ENCODE measurements at places on chromosomes 12 and 14.

GRCh38 chr14:64943556-64943955 is 1.0 kb upstream of the GPX2 start:
- no peak for DNase-seq

GRCh38 chr12:123854918-123855317 is 92.8 kb downstream of the DNAH10 start:
- DNase-seq, result no peak

DNA sequence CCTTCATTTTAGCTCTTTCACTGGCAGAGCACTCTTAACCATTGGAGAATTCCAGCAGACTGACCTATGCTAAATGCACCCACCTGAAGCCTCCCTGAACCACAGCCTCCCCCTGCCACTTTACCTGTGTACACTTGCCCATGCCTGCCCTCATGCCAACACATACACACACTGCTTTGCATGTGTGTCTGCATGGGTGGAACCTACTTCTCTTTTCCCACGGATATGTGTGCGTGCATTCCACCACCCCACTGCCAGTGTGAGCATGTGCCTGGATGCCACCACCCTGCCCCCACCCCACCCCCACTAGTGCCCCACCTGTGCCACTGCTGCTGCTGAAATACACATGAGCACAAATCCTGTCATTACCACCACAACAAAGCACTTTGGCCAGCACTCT is 49.5 kb upstream of the EEA1 start:
- DNase-seq, result no peak

GRCh38 chr12:67422081-67422480 is 152.9 kb downstream of the CAND1 start:
- DNase-seq, result no peak

- no peak for DNase-seq
These were observed 163.8 kb downstream of the RPL10L start for GRCh38 chr14:46487582-46488350.

GRCh38 chr12:59559696-59560095 is 36.1 kb upstream of the SLC16A7 start:
- DNase-seq, result no peak

- no peak for DNase-seq
These were observed 12.7 kb downstream of the PPP2R5C start for GRCh38 chr14:101774006-101774795.

DNA sequence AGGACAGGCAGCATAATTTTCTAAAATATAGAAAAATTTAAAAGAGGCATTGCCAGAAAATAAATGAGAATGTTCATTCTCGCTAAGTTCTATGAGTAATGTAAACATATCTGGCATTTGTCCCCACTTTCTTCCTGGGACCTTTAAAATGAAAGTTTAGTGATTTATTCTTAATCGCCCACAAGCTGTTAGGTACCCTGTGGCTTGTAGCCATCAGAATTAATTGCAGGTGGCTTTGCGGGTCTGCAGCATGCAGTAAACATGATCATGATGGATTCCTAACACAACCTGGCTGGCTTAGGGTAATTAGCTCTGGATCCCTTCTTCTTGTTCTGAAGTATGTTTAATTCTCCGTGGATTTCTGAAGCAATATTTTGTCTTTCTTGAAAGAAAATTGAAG is 103.5 kb upstream of the FRMD6 start:
- no peak for DNase-seq

DNA sequence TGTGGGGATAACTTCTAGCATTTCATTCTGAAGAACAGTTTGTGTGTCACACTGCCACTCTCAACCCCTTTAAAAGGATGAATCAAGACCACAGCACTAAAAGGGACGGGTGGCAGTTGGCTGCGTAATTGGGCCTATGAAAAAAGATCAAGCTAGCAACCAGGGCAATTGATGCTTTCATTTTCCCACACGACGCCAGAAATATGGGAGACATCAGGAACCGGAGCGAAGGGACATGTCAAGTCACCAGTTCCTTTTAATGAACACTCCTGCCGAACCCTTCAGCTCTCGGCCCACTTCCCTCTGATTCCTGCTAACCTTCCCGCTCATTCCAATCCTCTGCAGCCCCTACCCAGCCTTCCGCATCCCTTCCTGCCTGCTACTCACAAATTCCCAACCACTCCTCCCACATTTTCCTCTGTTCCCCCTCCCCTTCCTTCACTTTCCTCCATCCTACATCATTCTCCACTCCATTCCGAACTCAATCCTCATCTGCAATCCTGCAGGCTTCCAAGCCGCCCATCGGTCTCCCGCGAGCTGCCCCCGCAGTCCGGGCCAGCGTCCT is 753 bp downstream of the CSRNP2 start:
- DNase-seq, result peak; percentile 38

GRCh38 chr14:101851736-101852405 is 90.4 kb downstream of the PPP2R5C start:
- DNase-seq, result no peak

- DNase-seq, result no peak
These were observed 118.0 kb downstream of the KTN1 start for GRCh38 chr14:55698051-55698450.

DNA sequence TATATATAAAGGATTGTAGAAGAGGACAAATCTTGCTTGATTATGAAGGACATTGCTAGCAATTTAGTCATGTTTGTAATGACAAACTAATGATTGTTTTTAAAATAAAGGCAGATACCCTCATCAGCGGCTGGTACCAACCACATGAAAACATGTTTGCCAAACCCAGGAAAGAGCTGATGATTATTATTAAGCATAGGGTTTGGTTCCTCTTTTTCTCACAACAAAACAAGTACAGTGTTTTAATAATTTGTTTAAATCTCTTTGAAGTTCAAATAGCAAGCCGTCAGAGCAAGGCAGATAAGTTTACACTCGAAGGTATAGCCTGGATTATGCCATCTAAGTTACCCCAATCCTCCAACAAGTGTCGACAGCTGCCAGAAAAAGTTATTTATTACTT is 5.3 kb upstream of the SINHCAF start:
- DNase-seq, result no peak

DNA sequence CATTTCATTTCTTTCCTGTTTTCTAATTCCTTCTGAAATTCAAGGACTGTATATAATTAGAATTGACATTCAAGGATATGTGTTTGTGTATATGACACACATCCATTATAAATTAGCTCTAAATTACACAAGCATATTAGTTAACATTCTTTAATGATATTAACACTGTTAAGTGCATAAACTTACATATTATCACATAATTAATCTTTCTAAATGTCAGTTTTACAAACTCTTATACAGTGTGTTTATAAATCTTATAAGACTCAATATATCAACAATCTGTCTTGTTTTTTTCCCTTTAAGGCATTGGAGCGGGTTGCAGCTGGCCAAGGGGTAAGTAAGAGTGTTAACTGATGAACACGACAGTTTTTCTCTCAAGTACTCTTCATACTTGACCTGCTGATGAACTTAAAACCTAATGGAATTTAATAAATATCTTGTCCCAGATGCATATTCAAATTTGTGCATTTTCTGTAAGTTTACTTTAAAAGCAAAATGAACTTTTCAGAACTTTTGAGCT is 76.1 kb downstream of the METTL25 start:
- DNase-seq, result no peak

- DNase-seq, result no peak
These were observed 352.0 kb downstream of the FLRT2 start for GRCh38 chr14:85881935-85882334.

- DNase-seq, result no peak
These were observed 508.2 kb upstream of the ATP2B1 start for GRCh38 chr12:90216815-90217214.

DNA sequence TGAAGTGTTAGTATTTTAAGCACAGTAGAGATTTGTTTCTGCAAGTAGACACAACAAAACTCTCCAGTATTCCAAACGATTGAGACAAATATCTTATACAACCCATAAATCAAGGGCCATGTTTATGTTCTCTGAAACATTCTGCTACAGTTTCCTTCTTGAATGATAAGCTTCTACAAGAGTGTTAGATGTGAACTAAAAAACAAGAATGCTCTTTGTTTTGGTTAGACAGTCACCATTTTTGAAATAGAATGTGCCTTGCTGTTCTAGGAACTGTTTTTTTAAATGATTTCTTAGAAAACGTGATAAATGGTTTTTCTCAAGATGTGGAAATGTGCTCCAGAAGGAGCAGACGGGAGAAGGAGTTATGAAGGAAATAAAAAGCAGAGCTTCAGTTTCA is 1656.3 kb upstream of the FLRT2 start:
- no peak for DNase-seq

DNA sequence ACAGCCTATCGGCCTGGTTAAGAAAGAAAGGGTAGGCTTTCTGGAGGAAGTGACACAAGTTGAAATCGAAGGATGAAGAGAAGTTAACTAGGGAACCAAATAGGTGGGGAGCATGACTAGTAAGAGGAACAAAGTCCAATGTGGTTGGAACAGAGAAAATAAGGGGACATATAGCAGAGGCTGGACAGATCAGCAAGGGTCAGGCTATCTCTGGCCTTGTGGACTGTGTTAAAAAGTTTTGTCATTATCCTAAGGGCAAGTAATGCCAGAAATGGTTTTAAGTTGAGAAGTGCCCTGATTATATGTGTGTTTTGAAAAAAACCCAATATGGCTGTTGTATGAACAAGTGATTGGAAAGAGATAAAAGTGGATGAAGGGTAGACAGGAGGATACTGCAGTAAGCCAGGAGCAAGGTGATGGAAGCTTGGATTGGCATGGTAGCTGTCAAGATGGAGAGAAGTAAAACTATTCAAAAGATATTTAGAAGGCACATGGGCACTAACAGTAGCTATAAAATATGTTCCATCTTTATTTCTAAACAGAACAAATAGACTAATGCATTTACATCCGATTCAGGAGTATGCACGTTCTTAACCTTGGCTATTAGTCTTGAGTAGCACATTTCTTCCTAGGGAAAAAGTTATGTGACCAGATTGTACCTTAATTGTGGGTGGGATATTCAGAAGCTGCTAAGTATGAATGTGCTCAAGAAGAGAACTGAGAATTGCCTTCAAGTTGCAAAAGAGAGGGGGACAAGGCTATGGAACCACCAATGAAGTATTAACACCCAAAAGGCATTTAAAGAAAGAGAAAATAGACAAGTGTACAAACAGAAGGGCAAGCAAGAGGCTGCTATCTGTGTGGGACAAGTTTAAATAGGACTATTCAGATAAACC is 46.8 kb upstream of the OR5AU1 start:
- no peak for DNase-seq

GRCh38 chr12:25524366-25524765 is 28.7 kb downstream of the LMNTD1 start:
- no peak for DNase-seq

DNA sequence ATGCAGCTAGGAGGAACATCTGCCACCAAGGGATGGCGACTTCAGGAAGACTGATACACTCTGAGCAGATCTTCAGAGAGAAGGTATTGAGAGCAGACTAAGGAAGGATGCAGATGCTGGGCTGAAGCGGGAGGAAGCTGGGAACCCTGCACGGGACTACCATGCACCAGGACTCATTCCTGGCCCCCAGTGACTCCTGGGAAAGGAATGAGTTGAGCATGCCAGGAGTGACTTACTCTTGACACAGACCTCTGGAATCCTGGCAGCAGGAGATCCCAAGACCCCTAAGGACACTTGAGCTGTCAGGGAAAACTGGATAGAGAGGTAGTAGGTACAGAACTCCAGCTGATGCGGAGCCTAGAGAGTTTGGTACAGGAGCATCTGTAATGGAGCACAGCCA is 336.1 kb downstream of the RPS29 start:
- DNase-seq, result no peak

DNA sequence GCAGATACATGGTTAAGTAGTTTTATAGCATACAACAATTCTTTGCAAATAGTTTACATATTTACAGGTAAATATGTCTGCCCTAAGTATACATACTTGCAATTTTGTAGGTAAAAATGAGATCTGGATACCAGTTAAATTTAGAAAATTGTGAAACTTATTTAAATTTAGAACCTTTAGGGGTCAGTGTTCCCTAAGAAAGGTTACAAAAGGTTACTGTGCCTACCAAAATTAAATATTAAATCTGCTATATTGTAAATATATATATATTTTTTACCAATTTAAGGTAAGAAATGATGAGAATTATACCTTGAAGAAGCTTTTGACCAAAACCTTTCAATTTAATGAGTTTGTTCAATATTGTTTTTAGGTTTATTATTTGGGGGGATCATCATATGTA is 54.0 kb downstream of the MIPOL1 start:
- no peak for DNase-seq

GRCh38 chr14:34050606-34051005 is 99.7 kb upstream of the EGLN3 start:
- DNase-seq, result no peak

DNA sequence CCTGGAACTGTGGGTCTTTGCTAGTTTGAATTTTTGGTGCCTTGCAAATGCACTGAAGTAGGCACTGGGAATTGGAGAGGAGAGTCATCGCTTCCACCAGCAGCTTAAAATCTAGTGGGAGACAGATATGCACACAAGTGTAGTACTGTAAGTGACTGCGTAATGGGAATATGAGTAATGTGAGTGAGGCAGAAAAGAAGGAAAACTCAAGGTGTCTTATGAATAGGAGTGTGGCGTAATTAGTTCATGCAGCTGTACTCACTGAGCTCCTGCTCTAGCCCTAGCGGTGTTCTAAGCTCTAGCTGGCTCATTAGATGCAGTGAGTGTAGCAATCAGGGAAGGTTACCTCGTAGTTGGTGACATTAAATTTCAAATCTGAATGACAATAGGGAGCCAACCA is 2.8 kb downstream of the TCP11L2 start:
- DNase-seq, result no peak

DNA sequence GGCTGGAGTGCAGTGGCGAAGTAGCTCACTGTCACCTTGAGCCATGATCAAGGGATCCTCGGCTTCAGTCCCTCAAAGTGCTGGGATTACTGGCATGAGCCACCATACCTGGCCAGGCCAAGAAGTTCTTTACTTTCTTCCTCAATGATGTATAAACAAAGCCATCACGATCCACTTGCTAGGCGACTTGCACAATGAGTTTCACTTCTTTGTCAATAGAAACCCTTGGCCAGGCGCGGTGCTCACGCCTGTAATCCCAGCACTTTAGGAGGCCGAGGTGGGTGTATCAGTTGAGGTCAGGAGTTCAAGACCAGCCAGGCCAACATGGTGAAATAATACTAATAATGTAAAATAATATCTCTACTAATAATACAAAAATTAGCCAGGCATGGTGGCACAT is 14.4 kb upstream of the SPSB2 start:
- DNase-seq, result no peak

- DNase-seq, result no peak
These were observed 92.4 kb downstream of the TPH2 start for GRCh38 chr12:72031066-72031465.

DNA sequence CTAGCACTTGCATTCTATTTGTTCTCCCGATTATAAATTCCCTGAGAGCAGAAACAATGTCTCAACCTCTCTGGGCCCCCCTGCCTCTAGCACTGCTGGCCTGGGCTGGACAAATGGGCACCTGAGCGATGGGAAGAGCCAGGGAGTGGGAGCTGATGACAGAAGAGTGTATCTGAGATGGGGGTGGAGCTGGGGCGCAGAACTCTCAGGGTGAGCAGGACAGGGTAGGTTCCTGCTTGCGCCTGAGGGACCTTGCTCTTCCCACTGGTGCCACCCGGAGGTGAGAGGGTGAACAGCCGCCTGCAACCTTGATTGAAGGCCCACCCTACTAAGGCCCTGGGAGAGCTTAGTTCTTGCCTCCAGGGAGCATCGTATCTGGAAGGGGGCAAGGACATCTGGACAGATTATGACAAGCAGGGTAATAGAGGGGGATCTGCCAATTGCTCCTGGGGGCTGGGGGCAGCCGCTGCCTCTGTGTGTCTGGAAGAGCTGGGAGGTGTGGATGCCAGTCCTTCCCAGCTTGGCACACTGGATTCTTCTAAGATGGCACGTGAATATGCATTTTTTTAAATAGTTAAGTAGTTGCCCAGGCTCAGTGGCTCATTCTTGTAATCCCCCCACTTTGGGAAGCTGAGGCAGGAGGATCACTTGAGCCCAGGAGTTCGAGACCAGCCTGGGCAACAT is 43.0 kb upstream of the TSPAN9 start:
- peak; percentile 88 for DNase-seq
